ENCODE measurements at places on chromosomes 12 and 14.

GRCh38 chr14:104313674-104314073 lies 175.3 kb downstream of the KIF26A start:
- no peak for DNase-seq

DNA sequence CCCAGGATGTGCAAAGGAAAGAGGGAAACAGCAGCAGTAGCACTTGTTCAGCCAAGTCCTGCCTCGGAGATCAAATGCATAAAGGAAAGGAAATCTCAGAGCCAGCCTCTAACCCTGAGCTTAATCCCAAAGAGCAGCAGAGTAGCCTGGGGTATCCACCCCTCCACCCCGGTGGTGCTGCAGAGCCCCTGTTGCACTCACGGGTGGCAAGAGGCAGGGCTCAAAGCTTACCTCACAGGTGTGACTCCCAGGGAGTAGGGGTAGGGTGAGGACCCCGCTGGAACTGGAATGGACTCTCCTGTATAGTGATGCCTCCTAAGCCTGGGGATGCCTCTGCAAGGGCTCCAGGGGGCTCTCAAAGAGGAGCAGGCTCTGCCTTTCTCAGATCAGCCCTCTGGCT lies 211.1 kb downstream of the CACNA1C start:
- DNase-seq, result no peak

DNA sequence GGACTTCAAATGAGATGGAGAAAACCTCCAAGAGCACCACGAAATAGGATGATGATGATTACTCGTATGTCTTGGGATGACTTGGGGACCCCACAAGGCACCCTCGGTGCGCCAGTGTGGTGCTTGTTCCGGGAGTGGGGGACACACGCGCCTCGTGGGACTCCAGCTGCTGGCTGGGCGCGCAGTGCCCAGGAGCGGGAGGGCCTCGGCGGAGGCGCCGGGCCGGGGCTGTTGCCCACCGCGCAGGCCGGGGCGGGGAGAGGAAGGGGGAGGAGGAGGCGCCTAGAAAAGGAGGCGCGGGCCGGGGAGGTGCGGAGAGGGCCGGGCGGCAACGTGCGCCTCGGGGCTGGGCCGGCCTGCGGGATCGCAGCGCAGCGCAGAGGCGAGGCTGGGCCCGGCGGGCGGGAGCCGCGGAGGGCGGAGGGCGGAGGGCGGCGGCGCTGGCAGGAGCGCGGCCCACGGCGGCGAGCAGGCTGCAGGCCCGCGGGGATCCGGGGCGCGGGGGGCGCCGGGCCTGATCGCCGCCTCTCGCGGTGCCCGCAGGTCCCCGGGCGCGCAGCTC lies at the start of gene RFLNA:
TSS of gene RFLNA (plus strand) at position 314 of the 562 bp plus-strand sequence. CDS start 337 bp downstream, outside the sequence.
- peak; percentile 83 for DNase-seq

GRCh38 chr12:78938341-78939084 lies 73.9 kb downstream of the SYT1 start:
- no peak for DNase-seq

- no peak for DNase-seq
These were observed 54.9 kb upstream of the NUDT4 start for GRCh38 chr12:93322784-93323183.

DNA sequence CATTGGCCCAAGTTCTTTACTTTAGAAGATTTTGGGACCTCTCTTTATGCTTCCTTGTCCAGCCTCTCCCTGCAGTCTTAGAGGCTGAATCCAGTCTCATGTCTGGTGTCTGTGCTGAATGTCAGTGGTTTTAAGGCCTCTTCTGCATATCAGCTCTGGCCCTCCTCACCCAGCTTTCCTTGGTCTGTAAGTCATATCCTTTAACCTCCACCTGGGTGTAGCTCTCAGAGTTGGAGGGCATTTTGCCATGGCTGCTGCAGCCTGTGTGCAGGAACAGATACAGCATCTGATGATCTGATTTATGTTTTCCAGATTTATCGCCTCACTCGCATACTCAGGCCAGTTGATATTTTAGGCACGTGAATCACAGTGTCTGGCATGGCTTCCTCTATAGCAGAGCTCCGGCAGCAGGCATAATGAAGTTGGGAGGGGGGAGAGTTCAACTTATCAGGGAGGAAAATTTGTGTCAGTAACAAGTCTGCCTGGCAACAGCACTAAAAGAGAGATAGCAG lies 335.0 kb downstream of the PCNX1 start:
- no peak for DNase-seq

DNA sequence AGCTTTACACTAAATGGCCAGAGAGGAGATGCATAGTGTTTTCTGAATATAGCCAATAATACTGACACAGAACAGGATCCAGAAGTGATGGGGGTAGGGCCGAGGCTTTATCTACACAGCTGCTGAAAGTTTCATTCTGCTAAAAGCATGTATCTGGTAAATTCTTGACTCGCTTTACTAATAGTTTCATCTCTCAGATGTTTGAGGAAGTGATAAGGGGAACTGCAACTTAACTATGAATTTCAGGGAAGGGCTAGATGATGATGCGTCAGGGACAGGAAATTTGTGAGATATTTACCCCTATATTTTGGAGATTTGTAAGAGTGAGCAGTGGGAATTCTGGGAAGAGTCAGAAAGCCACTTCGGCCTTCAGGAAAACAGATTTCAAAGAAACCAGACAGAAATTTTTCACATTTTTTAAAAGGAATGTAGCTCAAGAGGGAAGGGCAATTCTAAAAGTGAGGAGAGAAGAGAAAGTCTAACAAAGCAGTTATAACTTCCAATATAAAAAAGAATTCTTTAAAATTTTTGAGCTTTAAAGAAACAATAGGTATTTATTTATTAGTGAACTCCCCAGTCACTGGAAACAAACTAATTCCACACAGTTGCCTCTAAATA lies 243.1 kb downstream of the BCAT1 start:
- no peak for DNase-seq

DNA sequence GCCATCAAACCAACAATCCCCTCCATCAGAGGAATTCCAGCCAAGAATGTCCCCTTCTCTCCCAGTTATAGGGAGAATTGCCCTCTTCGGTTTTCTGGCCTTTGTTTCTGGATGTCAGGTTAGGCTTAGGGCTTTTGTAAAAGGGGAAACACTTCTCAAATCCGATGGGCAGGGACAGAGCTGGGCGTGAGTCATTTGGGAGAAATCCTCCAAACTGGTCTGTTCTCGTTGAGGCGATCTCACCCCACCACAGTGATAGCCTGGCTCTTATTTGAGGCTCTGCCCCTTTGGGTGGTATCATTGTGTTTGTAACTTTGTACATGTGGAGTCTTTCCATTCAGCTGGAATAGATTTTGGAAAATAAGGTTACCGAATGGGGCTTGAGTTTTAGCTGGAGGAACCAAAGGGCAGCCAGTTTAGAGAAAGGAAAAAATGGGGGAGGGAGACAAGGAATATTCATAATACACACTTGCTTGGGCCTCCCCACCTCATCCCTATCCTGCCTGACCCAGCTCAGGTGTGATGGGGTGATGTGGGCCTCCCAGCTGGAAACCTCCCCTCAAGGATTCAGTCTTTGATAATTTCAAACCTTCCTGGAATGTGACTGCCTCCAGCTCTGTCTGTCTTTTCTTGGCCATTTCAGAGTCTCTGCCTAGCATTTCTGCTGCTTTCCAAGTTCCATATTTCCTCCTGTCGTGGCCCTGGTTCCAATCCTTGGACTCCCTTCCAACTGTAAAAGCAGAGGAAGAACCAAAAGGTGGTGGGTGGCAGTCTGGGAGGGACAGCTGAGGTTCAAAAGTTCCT lies 7.5 kb downstream of the HOXC4 start:
- no peak for DNase-seq

- DNase-seq, result no peak
These were observed 11.3 kb downstream of the GCN1 start for GRCh38 chr12:120183211-120183631.

DNA sequence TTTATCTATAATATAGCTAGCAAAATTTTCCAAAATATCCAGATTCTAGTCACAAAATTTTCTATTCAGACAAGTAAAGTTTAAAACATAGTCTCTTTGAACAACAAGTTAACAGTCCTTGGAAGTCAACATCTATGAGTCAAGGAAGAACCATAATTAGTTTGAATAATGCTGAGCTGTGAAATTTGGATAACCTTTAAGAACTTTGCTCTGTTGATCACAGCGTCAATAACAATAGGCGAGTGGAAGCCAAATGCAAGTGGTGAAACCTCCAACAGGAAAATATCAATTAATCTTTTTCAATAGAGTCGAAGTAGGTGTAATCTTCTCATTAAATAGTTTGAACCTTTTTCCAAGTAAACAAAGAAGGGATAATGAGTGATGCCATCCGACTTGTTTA lies 466.6 kb downstream of the FOXG1 start:
- DNase-seq, result peak; percentile 4

DNA sequence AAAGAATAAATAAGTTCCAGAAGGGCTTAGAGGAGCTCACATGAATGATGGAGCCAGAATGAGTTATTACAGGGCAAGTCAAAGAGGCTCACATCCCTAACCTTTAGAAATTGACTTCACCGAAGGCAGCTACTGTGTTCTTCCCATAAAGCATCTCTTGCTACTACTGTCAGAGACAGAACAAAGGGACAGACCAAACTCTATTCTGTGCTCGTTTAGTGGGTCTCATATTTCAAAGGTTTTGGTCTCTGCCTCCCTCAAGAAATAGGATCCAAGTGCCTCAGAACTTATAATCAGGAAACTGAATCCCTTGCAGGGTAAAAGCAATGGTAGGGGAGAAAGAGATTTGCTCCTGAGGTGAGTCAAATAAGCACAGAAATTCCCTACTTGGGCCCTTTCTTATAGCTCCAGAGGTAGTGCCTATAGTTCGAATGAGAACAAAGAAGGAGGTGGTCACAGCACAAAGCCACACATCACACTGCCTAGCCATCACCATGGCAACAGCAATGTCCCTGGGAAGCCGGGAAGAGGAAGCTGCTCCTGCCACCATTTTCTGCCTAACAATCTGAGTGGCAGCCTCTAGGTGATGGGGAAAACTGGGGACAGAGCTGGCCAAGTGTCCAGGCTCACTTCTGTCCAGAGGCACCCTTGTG lies 294.9 kb downstream of the FOXN3 start:
- peak; percentile 84 for DNase-seq

DNA sequence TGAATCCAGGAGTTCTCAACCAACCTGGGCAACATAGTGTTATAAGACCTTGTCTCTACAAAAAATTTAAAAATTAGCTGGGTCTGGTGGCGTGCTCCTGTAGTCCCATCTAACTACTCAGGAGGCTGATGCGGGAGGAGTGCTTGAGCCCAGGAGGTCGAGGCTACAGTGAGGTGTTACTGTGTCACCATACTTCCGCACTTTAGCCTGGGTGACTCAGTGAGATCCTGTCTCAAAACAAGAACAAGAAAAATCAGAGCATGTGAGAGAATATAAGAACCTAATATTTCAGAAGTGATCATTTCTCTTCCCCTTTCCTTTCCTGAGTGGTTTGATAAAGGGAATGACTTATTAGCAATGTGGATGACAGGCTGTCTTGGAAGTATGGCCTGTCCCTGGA lies 9.5 kb downstream of the TRAF3 start:
- DNase-seq, result no peak

DNA sequence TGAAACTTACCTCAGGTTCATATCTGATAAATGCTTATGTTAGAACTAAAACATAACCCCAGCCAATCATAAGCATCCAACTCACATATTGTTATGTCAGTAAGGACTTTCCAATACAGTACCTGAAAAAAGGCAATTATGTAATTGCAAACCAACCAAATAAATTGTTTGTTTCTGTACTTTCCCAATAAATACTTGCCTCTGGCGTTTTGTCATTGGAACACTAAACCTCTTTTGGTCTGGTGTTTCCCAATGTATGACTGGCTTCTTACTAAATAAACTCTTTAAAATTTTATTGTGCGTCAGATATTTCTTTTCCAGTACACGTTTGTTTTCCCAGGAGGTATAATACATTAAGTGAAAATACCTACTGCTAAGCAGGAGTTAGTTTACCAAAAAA lies 6.7 kb upstream of the PTPRB start:
- DNase-seq, result no peak

DNA sequence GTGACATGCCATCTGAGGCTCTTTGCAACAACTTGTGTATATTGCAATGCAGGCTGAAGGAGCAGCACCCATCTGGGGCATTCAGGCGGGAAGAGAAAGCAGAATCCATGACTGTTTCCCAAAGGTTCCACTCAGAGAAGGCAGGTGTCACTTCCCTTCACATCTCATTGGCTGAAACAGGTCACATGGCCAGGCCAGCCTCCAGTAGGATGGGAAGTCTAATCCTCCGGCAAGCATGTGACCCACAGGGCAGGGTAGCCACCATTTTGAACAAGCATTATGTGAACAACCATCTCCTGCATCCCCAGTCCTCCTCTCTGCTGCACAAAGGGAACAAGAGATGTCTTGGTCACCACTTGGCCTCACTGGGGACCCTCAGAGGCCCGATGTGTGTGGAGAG lies 70.6 kb downstream of the RIN3 start:
- no peak for DNase-seq

DNA sequence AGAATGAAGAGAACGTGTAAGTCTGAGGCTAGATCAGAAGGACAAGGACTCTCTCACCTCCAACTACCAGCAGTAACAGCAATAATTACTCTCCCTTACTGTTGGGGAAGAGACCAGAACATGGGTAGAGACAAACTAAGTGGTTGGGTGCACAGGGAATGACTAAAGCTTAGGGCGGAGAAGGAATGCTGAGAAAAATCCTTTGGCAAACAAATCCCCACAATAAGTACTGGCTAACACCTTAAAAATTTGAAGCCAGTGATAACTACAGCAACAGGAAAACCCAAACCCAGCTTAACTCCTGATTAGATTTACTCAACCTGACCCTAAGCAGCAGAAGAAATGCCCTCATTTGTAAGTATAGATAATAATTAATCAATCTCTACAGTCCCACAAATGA lies 759.0 kb downstream of the AACS start:
- DNase-seq, result no peak
